NCI-H774 (cell line): ENCODE measurements at places on chromosomes 5 and 9.

DNA sequence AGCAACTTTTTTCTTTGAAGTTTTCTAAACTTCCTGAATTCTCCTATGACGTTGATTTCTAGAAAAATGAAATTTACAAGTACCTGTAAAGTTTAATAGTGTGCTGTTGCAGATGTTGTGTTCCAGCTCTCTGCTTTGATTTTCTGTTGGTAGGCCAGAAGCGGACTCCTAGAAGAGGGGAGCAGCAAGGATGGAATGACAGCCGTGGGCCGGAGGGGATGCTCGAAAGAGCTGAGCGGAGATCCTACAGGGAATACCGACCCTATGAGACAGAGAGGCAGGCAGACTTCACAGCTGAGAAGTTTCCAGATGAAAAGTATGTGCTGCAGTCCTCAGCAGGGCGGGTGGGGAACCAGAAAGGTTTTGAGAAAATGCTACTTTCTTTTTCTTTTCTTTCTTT, 8.3 kb downstream of the HABP4 start:
- no peak for DNase-seq

DNA sequence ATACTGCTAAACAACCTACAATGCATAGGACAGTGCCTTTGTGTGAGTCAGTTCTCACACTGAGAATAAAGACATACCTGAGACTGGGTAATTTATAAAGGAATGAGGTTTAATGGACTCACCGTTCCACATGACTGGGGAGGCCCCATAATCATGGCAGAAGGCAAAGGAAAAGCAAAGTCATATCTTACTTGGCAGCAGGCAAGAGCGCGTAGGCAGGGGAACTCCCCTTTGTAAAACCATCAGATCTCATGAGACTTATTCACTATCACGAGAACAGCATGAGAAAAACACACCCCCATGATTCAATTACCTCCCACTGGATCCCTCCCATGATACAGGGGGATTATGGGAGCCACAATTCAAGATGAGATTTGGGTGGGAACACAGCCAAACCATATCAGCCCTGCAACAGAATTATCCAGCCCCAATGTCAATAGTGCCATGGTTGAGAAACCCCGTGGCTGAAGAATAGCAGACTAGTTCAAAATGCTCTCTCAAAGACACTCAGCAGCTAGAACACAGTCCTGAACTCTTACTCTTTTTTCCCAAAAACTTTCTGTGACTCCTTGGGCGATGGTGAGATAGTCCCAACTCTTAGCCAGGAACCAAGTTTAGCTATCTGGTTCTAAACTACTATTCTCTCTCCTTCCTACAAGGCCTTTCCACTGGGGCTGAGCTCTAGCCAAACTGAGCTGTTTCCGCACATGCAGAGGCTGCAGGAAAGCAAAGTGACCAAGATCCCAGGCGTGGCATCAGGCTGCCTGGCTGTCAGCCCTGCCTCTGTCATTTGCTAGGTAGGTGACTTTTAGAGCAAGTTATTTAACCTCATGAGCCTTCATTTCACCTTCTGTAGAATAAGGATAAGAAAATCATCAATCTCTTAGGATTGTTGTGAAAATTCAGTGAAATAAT, 21.7 kb downstream of the FAT2 start:
- DNase-seq, result no peak

- no peak for DNase-seq
These were observed 51.6 kb downstream of the F2RL2 start for GRCh38 chr5:76571559-76571958.

GRCh38 chr5:119532637-119533036, 80.3 kb downstream of the HSD17B4 start:
- no peak for DNase-seq

DNA sequence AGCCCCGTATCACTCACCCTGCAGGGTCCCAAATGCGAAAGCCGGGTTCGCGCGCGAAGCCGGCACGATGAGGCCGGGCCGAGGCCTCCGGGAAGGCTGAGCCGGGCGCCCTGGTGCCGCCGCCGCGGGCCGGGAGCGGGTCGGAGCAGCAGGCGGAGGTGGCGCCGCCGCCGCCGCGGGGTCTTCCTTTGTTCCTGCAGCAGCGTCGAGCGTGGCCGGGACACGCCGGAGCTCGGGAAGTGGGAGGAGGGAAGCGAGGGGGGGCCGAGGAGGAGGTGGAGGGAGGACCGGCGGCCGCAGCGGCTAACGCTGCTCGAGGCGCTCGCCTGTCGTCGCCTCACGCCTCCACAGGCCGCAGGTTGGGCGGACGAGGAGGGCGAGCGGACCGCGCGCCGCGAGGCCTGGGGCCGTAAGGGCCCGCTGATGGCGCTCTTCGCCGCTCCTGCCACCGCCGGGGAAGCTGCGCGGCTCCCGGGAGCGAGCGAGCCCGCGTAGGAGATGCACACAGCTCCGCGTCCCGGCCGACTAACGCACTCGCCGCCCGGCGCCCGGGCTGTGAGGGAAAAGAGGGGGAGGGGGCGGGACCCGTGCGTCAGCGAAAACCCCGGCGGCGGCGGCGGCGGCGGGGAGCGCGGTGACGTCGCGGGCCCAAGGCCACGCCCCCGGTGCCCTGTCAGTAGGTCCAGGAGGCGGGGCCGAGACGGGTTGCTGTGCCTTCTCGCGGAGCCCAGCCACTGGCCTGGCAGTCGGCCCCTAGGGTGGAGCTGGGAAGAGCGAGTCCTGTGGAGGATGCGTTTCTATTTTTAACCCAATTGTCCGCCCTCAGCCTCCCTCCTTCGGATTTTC, at the start of gene ZFAND5:
Gene ZFAND5, minus strand, starts transcription at position 530 of the 846 bp plus-strand sequence. CDS start 4,430 bp downstream, outside the sequence.
- DNase-seq, result peak; percentile 96

GRCh38 chr5:65811885-65812284, 89.9 kb downstream of the NLN start:
- no peak for DNase-seq

DNA sequence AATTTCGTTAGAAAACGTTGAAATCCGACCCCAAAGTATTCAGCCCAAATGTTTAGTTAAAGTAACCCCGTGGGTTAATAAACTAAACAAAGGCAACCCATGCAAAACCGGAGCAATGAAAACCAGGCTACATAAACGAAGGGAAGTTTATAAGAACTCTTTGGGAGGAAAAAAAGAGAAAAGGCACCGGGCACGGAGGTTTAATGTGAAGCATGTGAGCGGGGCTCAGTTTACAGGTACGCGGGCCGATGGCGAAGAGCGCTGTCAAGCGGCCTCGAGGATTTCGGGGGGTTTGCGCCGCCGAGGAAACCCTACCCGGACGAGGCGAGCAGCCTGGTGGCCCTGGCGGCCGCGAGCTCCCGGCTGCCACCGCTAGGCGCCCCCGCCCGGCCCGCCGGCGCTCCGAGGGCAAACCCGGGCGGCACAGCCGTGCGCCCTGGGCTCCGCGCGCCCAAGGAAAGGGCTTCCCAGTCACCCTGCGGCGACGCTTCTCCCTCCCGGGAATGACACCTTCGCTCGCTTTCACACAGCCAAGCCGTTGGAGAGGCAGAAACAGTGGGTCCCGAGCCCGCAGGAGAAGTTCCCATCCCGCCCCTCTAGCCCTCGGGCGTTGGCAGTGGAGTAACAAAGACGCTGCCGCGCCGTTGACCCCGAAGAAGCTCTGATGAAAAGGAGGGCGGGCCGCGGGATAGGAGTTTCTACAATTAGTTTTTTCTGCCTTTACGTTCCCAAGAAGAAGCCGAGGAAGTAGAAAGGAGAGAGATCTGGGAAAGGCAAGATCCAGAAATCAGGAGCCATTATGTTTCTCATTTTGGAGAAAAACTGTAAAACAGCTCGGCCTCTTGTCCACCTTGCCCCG, 126.0 kb downstream of the TMEM174 start:
- no peak for DNase-seq
